ENCODE measurements at places on chromosomes 5 and 9.

- DNase-seq: no peak
These were observed 168.1 kb downstream of the SNCAIP start for GRCh38 chr5:122480146-122480545.

GRCh38 chr5:155455791-155456514 is 442.4 kb downstream of the KIF4B start:
- no peak for DNase-seq

DNA sequence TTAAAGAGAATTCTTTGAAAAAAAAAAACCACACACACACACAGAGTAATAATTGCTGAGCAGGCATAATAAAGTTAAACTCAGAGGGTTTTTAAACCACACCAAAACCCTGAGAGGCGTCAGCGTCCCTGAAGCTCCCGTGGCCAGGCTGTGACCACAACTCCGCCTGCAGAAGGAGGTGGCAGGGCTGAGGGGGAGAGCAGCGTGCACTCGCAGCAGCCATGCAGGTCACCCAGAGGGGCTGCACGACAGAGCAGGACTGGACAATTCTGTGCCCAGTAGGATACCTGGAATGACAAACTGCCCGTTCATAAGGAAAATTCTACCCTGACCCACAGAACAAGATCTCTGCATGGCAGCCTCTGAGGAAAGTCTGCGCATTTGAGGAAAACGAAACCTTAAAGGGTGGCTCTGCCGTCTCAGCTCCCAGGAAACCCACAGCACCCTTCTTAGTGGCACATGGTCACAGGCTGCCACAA is 44.0 kb downstream of the ROR2 start:
- peak; percentile 33 for DNase-seq

DNA sequence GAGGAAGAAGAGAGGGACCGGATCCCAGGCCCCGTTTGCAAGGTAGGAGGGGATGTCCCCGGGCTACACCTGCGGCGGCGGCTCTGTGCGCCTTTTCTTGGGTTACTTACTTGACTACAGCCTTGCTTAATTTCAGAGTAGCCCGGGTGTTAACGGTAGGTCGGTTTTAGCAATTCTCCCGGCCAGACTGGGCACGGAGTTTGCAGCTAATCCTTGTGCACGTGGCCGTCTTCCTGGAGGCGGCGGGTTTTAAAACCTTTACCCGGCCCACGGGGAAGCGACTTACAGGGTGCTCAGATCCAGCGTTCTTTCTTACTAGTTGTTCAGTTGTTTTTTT is 313 bp downstream of the BRIX1 start:
- peak; percentile 22 for DNase-seq

DNA sequence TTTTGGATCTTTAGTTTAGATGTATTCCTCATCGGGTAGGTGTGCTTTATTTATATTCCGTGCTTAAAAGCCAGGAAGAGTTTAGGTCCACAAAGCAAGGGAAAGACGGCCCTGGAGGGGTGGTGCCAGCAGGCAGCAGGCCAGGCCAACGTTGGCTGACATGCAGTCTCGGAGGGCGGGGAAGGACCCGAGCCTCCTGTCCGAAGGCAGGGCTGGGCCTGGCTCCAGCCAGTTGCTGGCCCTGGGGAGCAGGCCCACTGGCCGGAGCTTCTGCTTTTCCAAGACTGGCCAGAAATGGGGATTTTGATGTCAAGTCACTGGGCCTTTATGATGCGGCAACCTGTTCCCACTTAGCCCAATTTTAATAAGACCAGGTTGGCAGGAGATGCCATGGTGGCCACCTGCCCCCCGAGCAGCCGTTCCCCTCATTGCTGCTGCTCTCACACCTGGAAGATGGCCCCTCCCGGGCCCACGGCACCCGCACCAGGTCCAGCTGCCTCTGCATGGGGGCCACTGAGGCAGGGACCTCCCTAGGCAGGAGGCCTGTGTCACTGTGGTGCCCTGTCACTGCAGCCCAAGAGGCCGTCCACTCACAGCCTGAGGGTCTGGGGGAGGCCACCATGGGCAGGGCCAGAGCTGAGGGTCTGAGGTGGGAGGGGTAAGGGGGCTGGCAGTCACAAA is 23.2 kb downstream of the LPCAT1 start:
- no peak for DNase-seq

- no peak for DNase-seq
These were observed 8.6 kb upstream of the ZDHHC11 start for GRCh38 chr5:859391-859790.

GRCh38 chr5:124365361-124365801 is 381.1 kb downstream of the ZNF608 start:
- no peak for DNase-seq

DNA sequence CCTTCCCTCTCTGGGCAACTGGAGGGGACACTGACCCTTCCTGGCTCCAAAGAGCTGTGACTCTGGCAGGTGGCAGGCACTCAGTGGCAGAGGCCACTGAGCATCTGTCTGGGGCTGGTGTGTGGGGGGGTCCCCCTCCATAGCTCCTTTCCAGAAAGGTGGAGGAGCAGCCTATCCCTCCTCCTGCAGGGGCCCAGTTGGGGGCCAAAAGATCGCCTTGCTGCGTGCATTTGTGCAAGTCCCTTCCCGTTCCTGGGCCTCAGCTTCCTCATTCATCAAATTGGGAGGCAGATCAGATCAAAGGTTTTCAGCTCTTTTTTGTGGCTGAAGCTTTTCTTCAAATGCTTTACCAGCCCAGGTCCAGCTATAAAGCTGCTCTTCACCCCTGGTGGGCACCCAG is 77.7 kb downstream of the NTNG2 start:
- no peak for DNase-seq

DNA sequence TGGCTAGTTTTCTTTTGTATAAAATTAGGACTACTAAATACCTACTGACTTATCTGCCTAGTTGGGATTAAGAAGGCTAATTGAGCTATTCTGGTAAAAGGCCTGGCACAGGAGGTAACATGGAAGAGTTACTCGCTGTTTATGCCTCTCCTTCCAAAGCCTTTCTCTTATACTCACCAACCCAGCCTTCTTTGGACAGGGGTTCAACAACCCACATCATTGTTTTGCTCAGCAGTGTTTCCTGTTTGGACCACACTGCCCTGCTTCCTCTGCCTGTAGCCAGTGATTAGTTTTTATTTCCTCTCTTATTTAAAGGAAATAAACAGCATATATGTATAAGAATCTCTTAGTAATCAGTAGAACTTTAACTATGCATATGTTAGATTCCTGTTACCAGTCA is 85.1 kb upstream of the TLX3 start:
- DNase-seq: no peak

GRCh38 chr5:152004095-152004494 is 79.4 kb upstream of the GLRA1 start:
- no peak for DNase-seq

- DNase-seq: no peak
These were observed 124.7 kb downstream of the FBN2 start for GRCh38 chr5:128413356-128413755.

- peak; percentile 83 for DNase-seq
These were observed 24.0 kb downstream of the HNRNPK start for GRCh38 chr9:83956086-83956435.

- no peak for DNase-seq
These were observed 107.4 kb upstream of the LARP1 start for GRCh38 chr5:154647761-154648145.

DNA sequence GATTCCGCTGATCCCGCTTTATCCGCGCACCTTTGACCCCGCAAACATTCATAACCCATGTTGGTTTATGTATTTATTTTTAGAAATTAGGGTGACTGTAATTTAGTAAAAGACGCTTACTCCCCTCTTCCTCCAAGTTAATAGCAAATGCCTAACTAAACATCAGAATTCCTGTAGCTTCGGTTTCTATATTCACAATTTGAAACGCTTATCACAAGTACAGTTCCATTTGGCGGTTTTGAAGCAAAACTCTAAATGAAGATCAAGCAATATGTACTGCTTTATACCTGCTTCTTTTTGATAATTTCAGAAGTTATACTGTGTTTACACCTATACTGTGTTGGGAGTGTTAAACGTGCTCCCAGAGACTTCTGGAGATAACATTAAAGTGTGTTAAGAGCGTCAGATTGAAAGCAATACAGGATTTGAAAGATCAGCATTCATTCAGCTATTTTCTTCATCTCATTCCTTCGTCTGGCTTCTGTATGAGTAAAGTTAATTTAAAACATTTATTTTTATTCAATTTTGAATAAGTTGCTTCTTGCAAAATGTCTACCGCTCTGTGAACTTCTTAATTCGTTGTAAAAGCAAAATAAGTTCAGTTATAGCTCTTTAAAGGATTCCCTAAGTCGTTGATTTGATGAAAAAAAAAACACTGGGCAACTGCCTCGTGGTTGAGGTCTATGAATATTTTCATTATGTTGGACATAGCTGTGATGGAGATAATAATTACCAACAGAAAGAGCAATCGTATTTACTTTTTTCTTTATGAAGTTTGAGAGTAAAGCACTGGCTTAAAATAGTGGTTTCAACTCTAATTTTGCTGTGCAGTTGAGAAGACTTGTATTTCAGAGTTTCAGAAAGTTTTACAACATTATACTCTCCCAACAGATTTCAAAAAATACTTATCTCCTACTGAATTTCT is 2.5 kb downstream of the PRDM6 start:
- peak; percentile 3 for DNase-seq

- DNase-seq: no peak
These were observed 3.8 kb downstream of the CAVIN4 start for GRCh38 chr9:100581661-100582060.

GRCh38 chr5:36272136-36272690 is 29.5 kb downstream of the RANBP3L start:
- no peak for DNase-seq

GRCh38 chr5:143662020-143662419 is 149.9 kb upstream of the HMHB1 start:
- DNase-seq: no peak

DNA sequence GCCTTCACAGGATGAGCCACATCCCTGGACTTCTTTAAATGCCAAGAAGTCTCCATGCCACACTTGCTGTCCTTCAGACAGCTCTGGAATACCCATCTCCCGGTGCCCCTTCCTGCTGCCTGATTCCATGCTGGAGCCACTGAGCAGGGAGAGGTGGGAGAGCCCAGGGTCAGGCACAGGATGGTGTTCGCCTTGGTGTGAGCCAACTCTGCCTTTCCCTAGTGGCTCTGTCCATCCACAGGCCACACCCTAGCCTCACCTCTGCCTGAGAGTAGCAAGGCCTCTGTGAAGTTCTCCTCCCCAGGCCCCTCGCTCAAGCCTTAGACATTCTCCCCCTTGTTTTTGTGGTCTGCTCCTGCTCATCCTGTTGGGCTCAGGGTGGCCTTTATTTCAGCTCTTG is 54.2 kb upstream of the ANGPTL2 start:
- DNase-seq: no peak

- peak; percentile 69 for DNase-seq
These were observed 1.4 kb downstream of the CHD1 start for GRCh38 chr5:98927242-98927988.

DNA sequence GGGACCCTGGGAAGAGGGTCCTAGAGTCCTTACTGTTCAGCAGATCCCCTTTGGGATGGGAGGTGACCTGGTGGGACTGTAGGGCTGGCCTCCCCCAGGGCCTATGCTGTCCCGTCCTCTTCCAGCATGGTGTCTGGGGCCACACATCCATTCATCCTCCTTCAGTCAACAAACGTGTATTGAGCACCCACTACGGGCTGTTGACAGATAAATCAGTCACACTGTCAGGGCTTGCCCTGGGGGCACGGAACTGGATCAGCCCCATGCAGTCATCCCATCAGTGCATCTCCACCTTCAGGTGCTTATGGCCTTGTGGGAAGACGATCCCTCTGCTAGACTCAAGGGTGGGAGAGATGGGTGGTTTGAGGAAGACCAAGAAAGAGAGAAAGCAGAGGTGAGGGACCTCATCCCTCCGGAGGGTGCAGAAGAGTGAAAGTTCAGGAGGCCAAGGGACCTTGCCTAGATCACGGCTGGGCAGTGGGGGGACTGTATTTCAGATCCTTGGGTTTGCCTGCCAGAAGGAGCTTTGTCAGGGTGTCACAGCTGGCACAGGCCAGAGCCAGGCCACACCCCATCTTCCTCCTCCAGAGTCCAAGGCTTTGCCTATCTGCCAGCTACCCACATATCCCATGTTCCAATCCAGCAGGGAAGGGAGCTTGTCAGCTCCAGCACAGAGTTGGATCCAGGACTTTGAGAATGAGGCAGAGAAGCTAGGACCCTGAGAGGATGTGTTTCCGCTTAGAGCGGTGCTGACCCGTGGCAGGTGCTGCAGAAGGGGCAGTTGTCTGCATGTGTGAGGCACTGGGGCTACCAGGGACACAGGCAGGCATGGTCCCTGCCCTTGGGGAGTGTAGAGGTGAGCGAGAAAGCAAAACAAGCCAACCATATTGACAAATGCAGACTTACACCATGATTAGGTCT is 30.5 kb downstream of the COL27A1 start:
- DNase-seq: no peak

DNA sequence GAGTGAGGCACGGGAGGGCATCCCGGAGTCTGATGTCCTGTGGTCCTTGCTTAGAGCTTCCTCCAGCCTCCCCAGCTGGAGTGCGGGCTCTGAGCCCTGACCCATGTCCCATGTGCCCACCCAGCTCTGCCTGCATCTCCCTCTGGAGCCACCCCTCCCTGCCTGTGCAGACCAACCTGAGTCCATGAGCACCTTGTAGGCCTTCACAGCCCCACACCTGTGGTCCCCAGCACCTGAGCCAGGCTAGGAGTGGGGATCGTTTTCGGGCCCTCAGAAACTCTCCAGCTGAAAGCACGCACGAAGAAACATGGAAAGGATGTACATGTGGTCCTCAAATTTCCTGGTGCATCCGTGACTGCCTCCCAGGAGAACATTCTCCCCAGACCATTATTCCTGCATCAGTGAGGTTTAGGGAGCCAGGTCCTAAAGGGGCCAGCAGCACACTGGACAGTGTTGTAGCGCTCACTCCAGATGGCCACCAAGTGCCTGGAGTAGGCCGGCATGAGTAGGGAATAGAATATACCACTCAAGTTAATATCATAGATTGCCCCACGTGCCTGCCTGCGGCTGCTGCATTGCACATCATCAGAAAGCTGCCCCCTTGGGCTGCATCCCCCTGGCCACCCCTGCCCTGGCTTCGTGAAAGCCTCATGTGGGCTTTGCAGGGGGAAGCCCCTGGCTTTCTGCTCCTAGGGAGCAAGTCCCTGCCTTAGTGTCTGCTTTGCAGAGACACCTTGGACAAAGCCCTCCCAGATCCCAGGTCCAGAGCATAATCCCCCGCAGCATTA is 80.6 kb downstream of the WNK2 start:
- DNase-seq: no peak

DNA sequence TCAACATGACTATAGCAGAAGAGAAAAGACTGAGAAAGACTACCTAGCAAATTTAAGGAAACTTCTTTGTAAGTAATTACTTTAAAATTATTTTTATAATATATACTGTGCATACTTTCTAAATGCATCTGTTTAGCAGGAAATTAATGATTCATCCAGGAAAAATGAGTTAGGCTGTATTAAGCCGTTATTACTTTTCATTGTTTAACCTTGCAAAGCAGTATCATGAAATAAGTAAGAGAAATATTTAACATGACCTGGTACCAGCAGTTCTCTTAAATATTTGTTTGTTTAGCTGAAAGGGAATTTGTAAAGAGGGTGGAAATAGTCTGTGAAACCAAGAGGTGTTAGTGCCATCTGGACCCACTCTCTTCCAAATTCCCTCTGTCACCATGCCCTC is 175.0 kb downstream of the GNAQ start:
- DNase-seq: no peak

- DNase-seq: no peak
These were observed 53.2 kb downstream of the MVB12B start for GRCh38 chr9:126379661-126380360.

GRCh38 chr9:77764894-77765780 is 117.0 kb upstream of the GNA14 start:
- DNase-seq: peak; percentile 43

- no peak for DNase-seq
These were observed 23.4 kb downstream of the ANXA6 start for GRCh38 chr5:151134228-151134627.

GRCh38 chr5:155594270-155594669 is 580.7 kb downstream of the KIF4B start:
- no peak for DNase-seq

- DNase-seq: no peak
These were observed 27.2 kb downstream of the RUSC2 start for GRCh38 chr9:35517131-35517530.

All from inflammatory macrophage (primary cell).